Stimulated activated naive B cell treated with anti-CD40 and anti-IgM and Interleukin-4, amounts not matched to agents 10 μg/mL and 1 μg/mL and 100 μg/mL, for 72 hours (primary cell): ENCODE measurements at places on chromosomes 6 and 20.

DNA sequence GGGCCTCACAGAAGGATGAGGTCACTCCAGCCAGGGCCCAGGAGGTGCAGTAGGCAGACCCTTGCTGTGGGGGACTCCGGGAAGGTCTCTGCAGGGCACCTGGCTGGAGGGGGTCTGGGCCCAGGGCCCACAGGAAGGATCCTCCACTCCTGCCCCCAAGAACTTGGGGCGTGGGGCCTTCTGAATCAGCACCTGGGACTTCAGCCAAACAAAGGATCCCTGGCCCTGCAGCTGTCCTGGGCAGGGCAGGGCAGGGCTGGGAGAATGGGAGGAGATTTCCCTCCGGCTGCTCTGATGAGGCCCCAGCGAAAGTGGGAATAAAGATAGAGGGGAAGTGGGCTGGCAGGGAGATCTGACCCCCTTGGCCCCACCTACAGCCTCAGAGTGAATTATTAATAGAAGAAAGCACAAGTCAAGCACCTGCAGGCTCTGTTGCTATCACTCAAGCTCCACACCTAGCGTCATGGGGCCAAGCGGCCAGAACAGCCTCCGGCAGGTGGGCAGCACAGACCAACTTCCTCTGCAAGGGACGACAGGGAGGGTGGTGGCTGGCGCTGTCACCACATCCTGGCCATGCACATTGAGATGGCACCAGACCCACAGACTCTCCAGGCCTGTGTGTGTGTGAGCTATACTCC is 61.6 kb upstream of the MRPS10 start:
- no peak for DNase-seq

- DNase-seq = no peak
Observed at GRCh38 chr20:48729538-48729937, 98.3 kb downstream of the PREX1 start.

DNA sequence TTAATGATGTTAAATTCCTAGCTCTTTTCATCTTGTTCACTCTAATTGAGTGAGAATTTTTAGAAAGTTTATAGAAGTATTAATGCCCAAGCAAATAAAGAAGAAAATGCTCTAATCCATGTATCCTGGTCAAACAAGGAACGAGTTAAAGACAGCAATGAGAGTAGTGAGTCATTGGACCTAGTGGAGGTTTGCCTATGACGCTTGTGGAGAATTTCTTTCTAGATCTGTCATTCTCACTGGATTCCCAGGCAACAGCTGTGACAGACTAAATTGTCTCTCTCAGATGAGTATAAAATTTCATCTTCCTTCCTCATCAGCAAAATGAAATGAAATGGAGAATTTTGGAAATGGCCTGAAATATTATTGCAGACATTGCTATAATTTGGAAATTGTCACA is 127.9 kb downstream of the COL19A1 start:
- DNase-seq = no peak

DNA sequence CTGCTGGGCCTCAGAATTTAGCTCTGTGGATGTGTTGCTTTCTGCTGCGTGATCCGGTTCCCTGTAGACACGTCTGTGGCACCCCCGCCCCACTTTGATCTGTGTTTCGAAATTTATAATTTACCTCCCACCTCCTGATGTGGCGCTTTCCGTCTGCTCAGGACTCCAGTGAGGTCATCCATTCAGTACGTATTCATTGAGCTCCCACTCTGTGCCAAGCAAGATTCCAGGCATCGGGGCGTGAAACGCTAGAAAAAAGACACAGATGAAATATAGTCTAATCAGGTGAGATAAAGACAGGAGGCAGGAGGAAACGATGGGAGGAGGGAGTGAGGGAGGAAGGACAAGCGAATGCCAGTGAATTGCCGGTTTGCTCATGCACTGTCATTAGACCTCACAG is 431.9 kb upstream of the SULF2 start:
- no peak for DNase-seq

GRCh38 chr20:19758501-19759331 is 658 bp downstream of the RIN2 start:
- peak; percentile 6 for DNase-seq

DNA sequence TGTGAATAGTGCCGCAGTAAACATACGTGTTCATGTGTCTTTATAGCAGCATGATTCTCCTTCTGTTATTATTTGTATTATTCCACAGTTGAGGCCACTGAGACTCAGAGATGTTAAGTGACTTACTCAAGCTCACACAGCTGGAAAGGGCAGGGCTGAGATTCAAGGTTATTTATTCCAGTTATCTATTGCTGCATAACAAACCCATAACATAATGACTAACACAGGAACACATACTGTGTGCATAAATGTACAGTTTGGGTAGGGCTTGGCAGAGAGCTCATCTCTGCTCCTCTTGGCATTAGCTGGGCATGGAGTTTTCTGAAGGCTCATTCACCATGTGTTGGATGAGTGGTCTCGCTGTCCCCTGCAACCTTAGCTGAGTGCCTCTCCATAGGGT is 68.8 kb downstream of the STK35 start:
- DNase-seq = no peak

DNA sequence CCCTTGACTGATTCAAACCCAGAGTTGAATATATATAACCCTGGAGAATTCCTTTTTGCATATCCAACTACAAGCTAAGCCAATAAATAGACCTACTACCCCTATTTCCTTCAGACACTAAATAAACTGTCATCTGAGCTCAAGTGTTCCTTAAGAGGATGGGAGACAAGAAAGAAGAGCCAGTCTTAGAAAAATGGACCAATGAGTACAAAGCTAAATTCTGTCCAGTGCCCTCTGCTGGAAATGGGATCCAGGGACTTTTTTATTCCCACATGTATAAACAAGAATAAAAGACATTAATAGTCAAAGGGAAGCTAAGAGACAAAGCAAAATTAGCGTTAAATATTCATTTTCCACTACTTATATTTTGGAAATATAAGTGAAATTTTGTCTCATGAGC is 4.8 kb downstream of the PPP1R10 start:
- DNase-seq = no peak

- no peak for DNase-seq
Observed at GRCh38 chr20:54086507-54087039, 16.2 kb upstream of the BCAS1 start.

GRCh38 chr20:46145713-46146112 is 27.6 kb downstream of the CD40 start:
- DNase-seq = no peak

GRCh38 chr6:96013531-96013930 is 2.2 kb upstream of the FUT9 start:
- no peak for DNase-seq

DNA sequence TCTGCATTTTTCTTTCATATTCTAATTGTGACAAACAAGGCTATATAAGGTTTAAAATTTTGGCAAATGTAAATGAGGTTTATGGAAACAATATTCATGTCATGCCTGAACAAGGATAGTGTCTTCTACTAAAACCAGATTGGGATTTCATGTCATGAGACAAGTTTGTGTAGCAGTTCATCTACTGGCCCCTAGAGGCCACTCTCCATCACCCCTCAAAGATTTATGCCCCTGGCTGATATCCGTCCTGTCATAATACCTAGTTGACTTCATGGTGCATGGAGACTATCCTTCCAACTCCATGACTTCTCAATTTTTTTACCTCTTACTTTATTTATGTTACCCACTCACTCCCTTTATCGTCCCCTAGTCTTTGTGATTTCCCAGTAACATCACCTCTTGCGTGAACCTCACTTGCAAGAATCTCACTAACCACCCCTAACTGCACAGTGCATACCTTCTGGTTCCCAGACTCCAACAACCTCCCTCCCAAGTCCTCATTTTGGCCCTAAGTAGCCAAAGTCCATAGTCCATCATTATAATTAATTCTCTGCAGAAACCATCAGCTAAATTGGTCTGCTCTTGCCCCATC is 179.8 kb downstream of the TASP1 start:
- no peak for DNase-seq

- no peak for DNase-seq
Observed at GRCh38 chr20:13278812-13279570, 57.9 kb downstream of the ISM1 start.

- DNase-seq = no peak
Observed at GRCh38 chr20:20024942-20025341, 7.8 kb downstream of the NAA20 start.

GRCh38 chr20:57503035-57503658 is 21.8 kb downstream of the CTCFL start:
- peak; percentile 57 for DNase-seq

GRCh38 chr6:8535519-8535918 is 100.2 kb upstream of the SLC35B3 start:
- no peak for DNase-seq

- no peak for DNase-seq
Observed at GRCh38 chr6:90390379-90390778, 93.7 kb upstream of the BACH2 start.

DNA sequence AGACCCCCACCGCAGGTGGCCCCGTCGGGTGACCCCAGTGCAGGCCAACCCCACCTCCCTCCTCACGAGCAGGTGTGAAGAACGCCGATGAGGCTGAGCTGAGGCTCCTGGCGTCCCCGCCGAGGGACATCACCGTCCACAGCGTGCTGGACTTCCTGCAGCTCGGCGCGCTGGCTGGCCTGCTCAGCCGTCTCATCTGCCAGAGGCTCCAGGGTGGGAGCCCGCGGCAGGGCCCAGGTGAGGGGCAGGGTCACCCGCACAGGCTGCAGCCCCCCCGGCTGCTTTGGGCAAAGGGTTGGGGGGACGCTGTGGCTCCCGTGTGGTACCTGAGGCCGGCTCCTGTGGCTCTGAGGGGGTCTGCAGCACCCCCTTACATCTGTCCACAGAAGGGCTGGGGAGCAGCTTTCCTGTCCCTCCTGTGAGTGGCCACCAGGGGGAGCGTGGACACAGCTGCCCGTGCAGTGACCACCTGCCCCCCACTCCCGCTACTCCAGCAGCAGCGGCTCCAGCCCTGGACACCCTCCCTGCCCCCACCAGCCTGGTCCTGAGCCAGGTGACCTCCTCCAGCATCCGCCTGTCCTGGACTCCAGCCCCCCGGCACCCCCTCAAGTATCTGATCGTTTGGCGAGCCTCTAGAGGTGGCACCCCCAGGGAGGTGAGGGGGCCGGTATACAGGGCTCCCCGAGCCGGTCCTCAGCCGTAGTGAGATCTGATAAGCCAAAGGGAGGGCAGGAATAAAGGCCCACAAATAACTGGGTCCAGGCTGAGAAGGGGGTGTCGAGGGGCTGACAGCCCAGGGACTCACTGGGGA is 16.5 kb downstream of the COL20A1 start:
- no peak for DNase-seq
